ENCODE measurements at places on chromosomes 3 and 15. TPM values are rescaled to one million over a fixed set of nuclear protein-coding genes. Genes with fewer than 3 reads are reported as not detected.
A peak's percentile ranks its signal among the peaks of the same experiment; 100 is the strongest.

DNA sequence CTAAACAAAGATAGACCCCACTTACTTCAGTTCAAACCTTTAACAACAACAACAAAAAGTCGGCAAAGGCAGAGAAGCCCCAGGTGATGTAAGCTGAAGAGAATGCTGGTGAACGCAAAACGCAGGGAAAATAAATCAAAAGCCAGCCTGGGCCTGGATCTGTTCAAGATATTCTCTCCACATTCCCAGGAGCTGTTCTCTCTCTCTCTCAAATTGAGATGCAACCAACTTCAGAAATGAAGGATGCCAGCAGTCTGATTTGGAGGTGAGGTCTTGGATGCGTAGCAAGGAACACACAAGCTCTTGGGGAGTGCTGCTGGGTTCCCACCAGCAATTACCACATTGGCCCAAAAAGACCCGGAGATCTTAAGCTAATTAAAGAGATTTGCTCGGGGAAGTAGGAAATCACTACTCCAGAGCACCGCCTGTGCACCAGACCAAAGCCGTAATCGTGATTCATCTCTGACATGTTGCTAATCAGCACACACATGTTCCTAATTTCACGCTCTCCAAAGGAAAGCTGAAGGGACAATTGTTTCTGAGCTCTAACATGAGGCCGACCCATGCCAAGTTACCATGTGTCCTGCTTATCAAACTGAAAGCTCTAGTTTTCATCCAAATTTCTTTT lies 37.1 kb downstream of the IL17RD start:
- no peak for DNase-seq

- no peak for DNase-seq
These were observed 30.4 kb downstream of the GOLGA6L2 start for GRCh38 chr15:23416349-23417276.

- no peak for DNase-seq
These were observed 36.3 kb downstream of the KLF13 start for GRCh38 chr15:31362886-31363285.

- DNase-seq: peak; percentile 22
These were observed 174.0 kb upstream of the PRICKLE2 start for GRCh38 chr3:64399205-64399800.

GRCh38 chr15:67157521-67158252 lies 92.3 kb downstream of the SMAD3 start:
- DNase-seq: no peak

Gene PRR23C
- total RNA-seq: not detected

DNA sequence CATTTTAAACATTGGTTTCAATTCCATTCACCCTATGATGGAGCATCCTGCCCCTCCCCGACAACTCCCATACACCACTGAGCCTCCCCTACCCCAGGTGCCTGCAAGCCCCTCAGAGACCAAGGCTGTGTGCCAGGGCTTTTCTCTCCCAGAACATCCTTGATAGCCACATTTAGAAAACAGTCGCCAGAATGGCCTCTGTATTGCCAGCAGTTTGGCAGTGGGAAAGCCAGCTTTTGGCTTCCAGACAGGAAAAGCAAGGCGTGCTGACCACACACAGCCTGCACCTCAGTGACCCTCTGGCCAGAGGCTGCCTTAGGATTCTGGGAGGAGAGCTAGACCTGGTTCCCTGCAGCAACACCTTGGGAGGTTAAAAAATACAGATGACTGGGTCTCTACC lies 18.2 kb upstream of the HRH1 start:
- DNase-seq: no peak

- no peak for DNase-seq
These were observed 34.9 kb downstream of the PPP1R2 start for GRCh38 chr3:195508185-195508584.

- DNase-seq: no peak
These were observed 1.5 kb downstream of the CELF6 start for GRCh38 chr15:72318408-72318942.

DNA sequence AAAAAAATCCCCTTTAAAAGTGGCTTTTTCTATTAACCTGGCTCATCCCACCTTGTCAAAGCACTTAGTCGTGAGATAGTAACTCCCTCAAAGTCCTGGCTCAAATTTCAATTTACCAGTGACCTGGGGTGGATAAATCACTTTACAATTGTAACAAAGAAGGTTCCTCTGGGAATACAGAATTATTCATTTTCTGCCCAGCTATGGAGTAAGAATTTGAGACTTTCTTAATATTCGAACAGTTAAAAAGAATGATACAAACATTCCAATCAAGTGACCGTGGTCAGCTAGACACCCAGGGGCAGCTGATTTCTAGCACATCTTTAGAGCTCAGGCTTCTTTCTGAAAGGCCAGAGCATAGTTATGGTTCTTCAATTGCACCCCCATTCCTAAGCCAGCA lies 291.0 kb upstream of the TGFBR2 start:
- no peak for DNase-seq

Gene EXD1
- not detected for total RNA-seq

Gene SLC24A1
- 3.0 TPM for total RNA-seq

DNA sequence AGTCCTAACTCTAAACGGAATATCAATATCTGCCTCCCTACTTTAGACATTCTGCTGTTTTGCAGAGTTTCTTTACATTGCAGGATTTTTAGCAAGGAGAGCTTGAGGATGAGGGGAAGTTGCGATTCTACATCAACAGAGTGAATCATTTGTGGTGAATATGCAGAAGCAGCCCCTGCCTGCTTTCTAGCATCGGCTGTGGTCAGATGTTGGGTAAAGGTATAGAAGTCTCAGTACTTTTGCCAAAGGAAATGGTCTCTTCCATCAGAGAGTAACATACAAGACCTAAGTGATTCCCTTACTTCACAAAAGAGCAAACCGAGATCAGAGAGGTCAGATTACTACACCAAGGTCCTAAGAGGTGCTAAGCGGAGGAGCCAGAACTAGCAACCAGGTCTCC lies 15.2 kb downstream of the ST3GAL6 start:
- DNase-seq: no peak

Gene FEZF2
- not detected for total RNA-seq

Measured in left cardiac atrium (tissue), 4 donors.